NCI-H1048 (cell line): ENCODE measurements at places on chromosomes 3 and 15.

DNA sequence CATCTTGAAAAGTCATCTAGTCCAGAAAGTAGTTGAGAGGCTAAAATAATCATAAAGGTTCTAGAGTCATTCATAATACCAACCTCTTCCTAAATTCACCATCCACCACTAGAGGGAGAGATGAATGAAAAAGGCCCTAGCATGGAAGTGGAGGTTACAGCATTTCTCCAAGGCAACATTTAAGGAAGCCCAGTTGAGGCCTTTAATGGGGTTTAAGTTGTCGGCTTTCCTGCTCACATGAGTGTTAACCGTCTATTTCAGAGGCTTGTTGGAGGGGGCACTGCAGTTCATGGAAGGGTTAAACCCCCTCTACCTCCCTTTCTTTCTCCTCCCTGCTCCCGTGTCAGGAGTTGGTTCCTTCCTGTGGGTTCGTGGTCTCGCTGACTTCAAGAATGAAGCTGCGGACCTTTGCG is 3.8 kb upstream of the SLCO3A1 start:
- no peak for DNase-seq

- DNase-seq: no peak
Measured at GRCh38 chr3:39343076-39343717, 13.7 kb downstream of the CCR8 start.

DNA sequence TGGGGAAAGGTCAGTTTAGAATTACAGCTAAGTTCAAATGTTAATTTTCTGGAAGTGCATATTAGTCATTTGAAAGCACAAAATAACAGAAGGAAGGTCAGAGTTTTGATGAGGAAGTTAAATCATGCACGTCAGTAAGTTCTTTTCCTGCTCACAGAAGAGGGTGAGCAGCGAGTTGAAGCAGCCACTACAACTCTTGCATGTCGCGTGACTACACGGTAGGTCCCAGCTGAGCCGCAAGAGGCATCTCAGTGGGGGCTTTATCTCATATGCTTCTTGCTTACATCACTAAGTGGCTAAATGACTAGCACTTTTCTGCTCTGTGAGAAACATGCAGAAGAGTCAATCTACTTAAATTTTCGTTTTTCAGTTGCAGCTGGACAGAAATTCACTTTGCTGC is 21.3 kb upstream of the SEC62 start:
- DNase-seq: no peak

DNA sequence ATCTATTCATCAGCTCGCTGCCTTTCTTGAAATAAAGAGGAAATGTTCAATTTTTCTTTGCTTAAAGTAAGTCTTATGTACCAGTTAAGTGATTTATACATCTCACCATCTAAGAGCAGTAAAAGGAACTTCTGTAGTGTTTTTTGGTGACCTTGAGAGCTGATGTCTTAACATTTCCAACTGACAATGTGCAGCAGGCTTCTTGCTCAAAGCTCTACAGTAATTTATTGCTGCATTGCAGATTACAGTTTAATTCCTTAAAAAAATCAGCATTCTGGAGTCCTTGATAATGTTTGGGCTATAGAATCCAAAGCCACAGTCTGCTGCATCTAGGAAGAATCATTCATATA is 61.6 kb downstream of the DIPK2A start:
- no peak for DNase-seq

GRCh38 chr3:71101626-71102025 is 481.9 kb downstream of the FOXP1 start:
- DNase-seq: no peak

DNA sequence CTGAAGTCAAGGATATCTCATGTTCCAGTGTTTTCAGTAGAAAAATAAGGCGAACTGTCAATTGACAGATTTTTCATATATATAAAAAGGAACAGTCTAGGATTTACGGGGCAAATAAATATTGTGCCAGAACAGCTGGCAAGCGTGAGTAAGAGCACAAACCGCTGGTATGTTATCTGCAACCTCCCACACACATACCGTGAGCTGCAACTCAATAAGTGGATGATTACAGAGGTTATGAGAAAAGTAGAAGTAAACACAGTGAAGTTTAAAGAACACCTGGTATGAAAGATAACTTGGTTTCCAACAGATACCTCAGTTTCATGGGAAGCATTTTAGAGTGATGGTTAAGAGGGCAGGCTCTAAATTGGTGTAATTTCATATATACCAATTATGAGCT is 733.4 kb downstream of the TUSC7 start:
- no peak for DNase-seq

DNA sequence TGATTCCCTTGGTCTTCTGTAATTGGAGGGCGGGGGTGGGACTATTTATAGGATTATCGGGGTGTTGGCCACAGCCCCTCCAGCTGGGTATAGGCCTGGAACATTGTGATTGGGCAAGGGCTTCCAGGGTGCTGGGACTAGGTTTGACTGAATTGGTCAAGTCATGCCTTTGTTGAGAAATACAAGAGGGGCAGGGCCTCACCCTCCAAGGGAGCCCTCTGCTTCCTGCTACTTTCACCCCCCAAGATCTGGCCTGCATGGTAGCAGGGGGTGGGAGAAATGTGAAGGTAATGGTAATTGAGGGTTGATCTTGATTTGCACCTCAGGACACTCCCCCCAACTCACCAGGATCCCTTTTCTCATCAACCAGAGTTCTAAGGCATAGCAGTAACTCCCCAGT is 25.2 kb downstream of the TRIM71 start:
- DNase-seq: no peak

DNA sequence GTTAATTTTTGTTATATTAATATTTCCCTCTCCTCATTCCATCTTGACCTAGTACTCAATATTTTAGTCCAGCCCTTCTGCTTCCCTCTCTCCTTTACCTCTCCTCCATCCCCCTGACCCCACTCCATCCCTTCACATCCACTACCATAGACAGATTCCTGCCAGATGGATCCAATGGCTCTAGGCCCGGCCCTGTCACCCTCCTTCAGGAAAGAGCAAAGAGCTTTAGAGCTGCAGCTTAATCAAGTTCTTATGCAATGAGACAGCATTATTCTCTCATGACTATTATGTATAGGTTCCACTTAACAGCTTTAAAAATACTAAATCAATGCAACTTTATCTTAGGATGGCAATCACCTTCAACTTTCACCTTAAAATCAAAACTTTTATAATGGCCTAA is 200.7 kb upstream of the TTC14 start:
- no peak for DNase-seq

GRCh38 chr3:29226706-29227105 is 54.2 kb upstream of the RBMS3 start:
- no peak for DNase-seq

GRCh38 chr3:14760185-14760584 is 58.6 kb upstream of the FGD5 start:
- no peak for DNase-seq

GRCh38 chr15:70566047-70566835 is 197.1 kb downstream of the UACA start:
- DNase-seq: no peak

DNA sequence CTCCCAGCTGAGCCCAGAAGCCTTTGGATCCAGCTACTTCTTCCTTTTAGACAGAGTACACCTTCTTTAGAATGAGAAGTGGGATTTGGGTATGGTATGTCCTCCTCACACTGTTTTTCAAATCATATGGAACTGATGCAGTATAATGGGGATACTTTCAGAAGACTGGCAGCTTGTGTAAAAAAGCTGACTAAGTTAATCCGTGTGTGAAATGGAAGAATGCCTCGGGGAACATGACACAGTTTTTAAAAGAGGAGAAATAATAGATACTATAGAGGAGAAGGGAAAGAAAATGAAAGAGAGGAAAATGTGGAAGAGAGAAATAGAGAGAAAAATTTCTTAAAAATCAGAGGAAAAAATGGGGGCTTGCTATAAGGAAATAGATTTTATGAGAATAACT is 47.7 kb downstream of the TUSC7 start:
- DNase-seq: no peak

GRCh38 chr3:188734395-188734794 is 437.4 kb upstream of the TPRG1 start:
- peak; percentile 32 for DNase-seq

GRCh38 chr15:67468416-67468815 is 52.5 kb upstream of the C15orf61 start:
- DNase-seq: no peak

DNA sequence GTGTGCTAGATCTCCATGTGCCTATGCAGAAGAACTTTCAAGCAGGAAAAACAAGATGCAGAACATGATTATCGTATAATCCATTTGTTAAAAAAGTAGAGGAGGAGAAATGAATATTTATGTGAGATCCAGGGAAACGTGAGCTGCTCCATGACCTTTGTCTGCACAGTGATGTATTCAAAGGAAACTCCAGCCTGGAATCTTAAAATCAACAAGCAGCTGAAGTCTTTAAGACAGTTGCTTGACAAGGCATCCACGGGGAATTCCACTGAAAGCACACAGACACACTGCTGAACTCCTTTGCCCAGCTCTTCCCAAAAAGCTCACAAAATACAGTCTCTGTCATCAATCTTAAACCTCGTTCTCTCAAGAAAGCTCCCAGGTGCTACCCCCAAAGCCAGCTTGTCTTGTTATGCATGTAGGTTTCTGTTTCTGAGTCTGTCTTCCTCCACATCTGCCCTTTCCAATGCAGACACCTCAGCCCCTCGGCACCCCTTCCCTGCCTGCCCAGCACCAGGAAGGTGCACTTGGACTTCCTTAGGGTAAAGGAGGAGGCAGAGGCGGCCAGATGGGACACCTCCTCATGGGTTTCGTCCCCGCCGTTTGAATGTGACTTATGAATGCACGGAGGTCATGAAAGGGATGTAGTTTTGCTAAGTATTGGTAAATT is 28.7 kb downstream of the LRRK1 start:
- no peak for DNase-seq

GRCh38 chr3:12963922-12964701 is 109.1 kb downstream of the IQSEC1 start:
- DNase-seq: no peak

DNA sequence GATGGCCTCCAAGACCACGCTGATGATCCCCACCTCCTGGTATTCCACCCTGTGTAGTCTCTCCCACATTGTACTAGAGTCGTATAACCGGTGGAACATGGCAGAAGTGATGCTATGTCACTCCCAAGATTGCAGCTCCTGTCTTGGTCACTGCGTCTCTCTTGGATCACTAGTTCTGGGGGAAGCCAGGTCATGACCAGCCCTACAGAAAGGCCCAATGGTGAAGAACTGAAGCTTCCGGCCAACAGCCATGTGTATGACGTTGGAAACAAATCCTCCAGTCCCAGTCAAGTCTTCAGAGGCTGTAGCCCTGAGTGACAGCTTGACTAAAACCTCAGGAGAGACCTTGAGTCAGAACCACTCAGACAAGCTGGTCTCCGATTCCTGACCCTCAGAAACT is 61.9 kb upstream of the FNDC3B start:
- no peak for DNase-seq

GRCh38 chr3:57252404-57252803 is 24.9 kb downstream of the APPL1 start:
- DNase-seq: no peak

DNA sequence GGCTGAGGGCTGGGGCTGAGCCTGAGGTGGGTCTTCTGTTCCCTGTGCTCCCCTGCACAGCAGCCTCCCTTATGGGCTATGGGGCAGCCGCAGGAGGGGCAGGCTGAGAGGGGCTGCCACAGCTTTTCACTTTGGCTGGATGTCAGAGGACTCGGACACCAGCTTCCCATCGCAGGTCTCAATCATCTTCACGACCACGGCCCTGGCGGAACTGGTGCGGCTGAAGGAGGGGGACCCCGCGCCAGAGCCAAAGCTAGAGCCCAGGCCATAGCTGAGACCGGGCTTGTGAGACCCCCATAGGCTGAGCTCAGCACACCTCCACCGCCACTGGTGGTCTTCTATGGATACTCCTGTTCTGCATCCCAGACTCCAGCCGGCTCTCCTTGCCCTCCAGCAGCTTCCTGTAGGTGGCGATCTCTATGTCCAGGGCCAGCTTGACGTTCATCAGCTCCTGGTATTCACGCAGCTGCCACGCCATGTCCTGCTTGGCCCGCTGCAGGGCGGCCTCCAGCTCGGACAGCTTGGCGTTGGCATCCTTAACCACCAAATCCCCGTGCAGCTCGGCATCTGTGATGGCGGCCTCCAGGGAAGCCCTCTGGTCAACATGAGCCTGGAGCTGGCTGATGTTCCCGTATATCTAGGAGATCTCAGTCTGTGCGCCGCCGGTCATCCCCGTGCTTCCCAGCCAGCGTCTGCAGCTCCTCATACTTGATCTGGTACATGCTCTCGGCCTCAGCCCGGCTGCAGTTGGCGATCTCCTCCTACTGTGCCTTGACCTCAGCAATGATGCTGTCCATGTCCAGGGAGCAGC is 181.7 kb upstream of the SYNPR start:
- DNase-seq: no peak

DNA sequence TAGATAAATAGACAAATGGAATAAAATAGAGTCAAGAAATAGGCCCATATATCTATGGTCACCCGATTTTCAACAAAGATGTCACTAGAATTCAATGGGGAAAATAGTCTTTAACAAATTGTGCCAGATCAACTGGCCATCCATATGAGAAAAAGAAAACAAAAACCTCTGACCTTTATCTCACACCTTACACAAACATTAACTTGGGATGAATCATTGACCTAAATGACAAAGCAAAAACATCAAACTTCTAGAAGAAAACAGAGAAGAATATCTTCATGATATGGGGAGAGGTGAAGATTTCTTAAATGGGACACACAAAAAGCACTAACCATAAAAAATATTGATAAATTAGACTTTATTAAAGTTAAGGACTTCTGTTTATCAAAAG is 31.9 kb downstream of the ITGA11 start:
- no peak for DNase-seq

- no peak for DNase-seq
Measured at GRCh38 chr15:88900309-88900981, 5.1 kb upstream of the HAPLN3 start.

DNA sequence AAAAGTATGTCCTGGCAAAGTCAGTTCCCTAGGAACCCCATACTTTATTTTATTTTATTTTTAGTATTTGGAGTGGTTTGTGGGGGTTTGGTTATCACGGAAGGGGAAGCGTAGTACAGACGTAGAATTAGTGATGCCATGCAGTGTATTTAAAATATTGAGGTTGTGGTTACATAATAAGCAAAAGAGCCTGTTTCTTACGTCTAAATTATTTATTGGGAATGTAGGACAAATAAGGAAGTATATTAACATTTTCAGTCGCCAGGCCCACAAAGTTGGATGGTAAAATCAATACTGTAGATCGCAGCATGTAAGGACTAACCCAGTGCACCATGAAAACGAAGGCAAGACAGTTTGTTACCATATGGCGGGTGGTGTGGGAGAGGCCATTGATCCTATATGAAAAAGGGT is 558 bp downstream of the DTWD1 start:
- DNase-seq: no peak

GRCh38 chr3:179196098-179196497 is 47.9 kb downstream of the PIK3CA start:
- DNase-seq: no peak
